ENCODE measurements at places on chromosomes 2 and 18.

GRCh38 chr2:222604749-222605515 lies 51.0 kb downstream of the FARSB start:
- DNase-seq: no peak

GRCh38 chr2:74845217-74845751 lies 11.4 kb downstream of the HK2 start:
- DNase-seq: peak; percentile 78

- no peak for DNase-seq
Measured at GRCh38 chr2:101114268-101114783, 36.9 kb downstream of the TBC1D8 start.

GRCh38 chr2:106106622-106107508 lies 87.2 kb downstream of the UXS1 start:
- DNase-seq: no peak

DNA sequence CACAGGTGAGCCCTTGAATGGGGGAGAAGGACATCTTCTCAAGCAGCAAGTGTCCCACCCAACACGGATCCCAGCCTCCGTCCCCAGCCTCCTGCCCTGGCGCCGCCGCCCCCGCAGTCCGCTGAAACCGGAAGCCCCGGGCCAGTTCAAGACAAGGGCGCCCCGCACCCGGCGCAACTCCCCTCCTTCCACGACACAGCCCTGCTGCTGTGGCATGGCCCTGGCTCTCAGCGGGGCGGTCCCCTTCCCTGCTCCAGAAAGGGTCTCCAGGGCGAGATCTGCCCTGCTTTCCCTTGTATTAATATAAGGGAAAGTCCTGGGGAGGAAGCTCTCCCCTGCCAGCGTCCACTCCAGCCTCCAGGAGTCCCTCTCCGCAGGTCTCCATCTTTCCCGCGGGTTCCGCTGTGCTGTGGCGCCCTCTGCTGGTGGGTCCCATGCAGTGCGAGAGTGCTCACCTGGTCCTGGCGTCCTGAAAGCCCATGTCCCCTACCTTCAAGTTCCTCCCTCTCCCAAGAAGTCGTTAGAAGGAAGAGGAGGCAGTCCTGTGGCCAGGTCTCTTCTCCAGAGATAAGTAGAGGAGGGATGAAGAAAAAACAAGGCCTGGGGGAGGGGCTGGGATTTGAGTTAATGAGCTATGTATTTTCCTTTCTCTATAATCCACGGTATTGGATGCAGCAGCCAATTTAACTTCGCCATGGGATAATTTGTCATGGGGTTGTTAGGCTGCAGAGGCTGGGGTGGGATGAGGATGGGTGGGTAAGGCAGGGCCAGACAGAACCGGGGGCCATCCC lies 176.0 kb downstream of the SMAD2 start:
- DNase-seq: no peak

GRCh38 chr18:44981121-44981520 lies 300.4 kb downstream of the SETBP1 start:
- peak; percentile 59 for DNase-seq

DNA sequence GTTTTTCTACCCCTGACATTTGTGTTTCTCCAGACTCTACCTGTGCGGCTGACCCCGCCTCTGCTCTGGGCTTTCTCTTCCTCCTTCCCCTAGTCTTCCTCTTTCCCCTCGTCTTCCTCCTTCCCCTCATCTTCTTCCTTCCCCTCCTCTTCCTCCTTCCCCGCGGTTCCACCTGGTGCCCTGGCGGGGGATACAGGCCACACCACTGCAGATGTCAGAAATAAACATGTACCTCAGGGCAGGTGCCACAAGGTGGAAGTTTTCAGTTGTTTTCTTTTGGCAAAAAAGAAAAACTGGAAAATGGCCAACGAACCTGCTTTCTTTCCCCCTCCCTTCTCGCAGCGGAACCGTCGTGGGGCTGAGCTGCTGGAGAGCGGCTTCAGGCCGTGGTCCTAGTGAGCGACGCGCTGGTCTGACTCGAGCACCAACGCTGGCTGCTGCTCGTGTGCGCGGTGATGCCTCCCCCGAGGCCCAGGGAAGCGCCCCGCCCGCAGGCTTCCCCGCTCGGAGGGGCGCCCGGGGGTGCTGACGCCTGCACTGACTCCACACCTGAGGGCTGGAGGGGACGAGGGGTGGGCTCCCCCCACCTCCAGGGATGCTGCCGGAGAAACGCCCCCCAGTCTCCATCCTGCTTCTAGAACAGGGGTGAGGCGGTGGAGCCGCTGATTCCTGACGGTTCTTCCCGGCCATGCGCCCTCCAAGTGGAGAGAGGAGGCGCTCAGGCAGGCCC lies 83.7 kb upstream of the ZNF516 start:
- peak; percentile 38 for DNase-seq

GRCh38 chr18:14085770-14086457 lies 46.3 kb downstream of the ZNF519 start:
- DNase-seq: peak; percentile 16

All from muscle of leg (tissue), 16 donors.